ENCODE measurements at places on chromosomes 7 and 10. TPM values are rescaled to one million over a fixed set of nuclear protein-coding genes. Genes with fewer than 3 reads are reported as not detected.

The COBL gene
- total RNA-seq = 1.3 TPM

The SKIDA1 gene
- 9.0 TPM for total RNA-seq

The PKD1L1 gene
- not detected for total RNA-seq

The ANK3 gene
- 14.2 TPM for total RNA-seq

The NUDT13 gene
- total RNA-seq = 4.7 TPM

The LRRC18 gene
- not detected for total RNA-seq

The GPC2 gene
- total RNA-seq = 1.4 TPM

The CNTNAP2 gene
- not detected for total RNA-seq

The DDX56 gene
- 153 TPM for total RNA-seq

The VPS37D gene
- total RNA-seq = 4.5 TPM

The PILRA gene
- total RNA-seq = 0.41 TPM

The TNKS2 gene
- total RNA-seq = 13.7 TPM

The KAZALD1 gene
- total RNA-seq = 35.4 TPM

The PDLIM1 gene
- total RNA-seq = 14.8 TPM

Data from Caki2 (cell line).